ENCODE measurements at places on chromosomes 1 and 21.

- DNase-seq: no peak
Observed at GRCh38 chr1:201504179-201504631, 2.7 kb downstream of the CSRP1 start.

- DNase-seq: no peak
Observed at GRCh38 chr1:183548116-183548515, 42.1 kb downstream of the NCF2 start.

DNA sequence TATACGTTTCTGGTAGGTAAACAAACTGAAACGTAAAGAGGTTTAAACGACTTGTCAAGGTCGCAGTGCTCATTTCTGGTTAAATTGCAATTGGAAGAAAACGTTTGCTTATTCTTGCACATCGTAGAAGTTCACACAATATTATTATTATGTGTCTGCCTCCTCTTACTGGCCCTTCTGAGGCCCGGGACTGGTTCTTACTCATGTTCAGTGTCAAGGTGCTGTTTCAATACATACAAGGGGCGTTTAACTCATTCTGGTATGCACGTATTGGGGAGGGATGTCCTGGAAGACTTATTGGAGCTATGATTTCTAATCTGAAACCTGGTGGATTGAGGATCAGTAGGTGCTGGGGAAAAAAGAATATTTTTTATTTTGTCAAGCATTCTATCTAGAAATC lies 932 bp downstream of the RPF1 start:
- DNase-seq: peak; percentile 2

DNA sequence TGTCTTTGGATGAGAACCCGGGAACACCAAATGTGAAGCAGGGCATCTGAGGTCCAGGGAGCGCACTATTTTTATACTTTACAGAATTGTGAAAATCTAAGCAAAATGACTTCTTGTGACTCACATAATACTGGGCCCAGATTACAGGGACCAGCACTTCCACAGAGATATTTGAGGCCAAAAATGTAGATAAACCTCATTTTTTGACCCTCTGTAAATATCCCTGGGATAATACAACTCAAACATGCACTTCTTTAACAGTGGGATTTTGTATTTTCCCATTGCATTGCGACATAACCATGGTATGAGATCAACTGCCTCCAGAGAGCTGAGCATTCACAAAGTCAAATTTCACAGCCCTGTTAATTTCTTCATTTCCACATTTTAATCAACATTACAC lies 289.4 kb upstream of the ADGRL4 start:
- DNase-seq: peak; percentile 1

- DNase-seq: no peak
Observed at GRCh38 chr1:179826626-179827280, 50.9 kb downstream of the TOR1AIP2 start.

DNA sequence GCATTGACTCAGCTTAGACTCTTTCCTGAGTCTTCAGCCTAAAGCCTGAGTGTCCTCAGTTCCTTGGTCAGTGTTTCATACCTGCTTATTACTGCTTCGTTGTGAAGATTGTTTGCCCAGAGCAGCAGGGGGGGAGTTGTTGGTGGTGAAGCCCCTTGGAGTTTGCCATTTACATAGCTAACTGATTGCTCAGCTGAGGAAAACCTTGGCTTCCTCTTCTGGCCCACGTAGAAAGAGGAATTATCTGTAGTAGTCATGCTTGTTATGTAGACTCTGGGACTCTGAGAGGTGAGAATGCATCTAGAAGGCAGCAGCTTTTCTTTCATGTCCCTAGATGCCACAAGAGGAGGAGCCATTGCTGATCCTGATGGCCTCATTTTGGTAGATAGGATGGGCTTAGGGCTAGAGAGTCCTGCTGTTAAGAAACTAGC lies 125.9 kb downstream of the MAST2 start:
- DNase-seq: peak; percentile 99

GRCh38 chr21:28111151-28111619 lies 881.5 kb downstream of the LTN1 start:
- no peak for DNase-seq

DNA sequence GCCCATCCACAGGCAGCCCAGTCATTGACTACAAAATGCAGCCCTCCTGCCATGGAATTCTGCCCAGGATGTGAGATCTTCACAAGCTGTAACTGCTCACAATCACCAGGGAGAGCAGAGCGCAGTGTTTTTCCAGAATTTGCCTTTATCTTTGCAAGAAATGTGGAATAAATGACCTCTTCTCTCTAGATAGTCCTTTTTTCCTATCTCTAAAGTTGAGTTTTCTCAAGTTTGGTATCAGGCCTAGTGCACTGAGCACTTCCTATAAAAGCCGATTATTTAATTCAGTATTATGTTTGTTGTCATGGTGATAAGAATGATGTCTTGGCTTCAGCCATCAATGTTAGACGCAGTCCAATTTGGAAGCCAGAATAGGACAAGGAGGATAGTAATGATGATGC lies 246.9 kb upstream of the IRF2BP2 start:
- DNase-seq: no peak

GRCh38 chr1:186878356-186878755 lies 49.6 kb downstream of the PLA2G4A start:
- DNase-seq: no peak

- DNase-seq: no peak
Observed at GRCh38 chr1:77197351-77197750, 21.9 kb downstream of the PIGK start.

DNA sequence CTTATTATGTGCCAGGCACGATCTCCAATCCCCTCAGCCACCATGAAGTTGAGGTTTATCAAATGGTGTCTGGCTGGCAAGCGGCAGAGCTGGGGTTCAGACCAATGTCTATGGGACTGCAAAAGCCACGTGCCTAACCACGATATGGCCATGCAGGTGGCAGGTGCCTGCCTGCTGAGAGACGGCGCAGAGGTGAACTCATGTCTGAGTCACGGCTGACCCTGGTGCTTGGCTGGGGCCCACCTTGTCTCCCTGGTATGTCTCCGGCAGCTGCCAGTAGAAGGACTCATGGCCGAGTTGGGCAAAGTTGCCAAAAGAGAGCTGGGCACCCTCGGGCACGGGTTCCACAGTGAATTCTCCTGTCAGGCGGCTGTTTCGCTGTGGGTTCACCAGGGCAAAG lies 59.9 kb downstream of the LDLRAD2 start:
- no peak for DNase-seq

- DNase-seq: no peak
Observed at GRCh38 chr1:51044199-51044598, 57.8 kb upstream of the C1orf185 start.

DNA sequence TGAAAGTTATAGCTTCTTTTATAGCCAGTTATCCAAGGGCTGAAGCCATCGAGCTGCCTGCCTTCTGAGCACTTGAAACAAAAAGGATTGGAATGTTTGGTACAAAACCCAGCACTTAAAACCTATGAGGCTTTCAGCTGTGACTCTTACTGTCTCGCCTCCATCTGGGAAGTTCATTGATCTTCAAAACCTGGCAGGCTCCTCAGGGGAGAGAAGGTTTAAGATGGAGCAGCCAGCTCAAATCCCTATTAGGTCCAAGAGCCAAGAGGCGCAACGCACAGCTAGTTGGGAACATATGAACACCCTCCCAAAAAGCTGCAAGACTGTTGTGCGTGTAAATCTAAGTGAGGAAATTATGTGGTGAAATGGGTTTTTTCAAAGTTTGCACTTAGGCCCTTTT lies 33.4 kb downstream of the BACE2 start:
- no peak for DNase-seq

- DNase-seq: no peak
Observed at GRCh38 chr1:156638189-156638985, 3.5 kb upstream of the BCAN start.

GRCh38 chr1:155012776-155013602 lies 10.4 kb downstream of the ZBTB7B start:
- no peak for DNase-seq

DNA sequence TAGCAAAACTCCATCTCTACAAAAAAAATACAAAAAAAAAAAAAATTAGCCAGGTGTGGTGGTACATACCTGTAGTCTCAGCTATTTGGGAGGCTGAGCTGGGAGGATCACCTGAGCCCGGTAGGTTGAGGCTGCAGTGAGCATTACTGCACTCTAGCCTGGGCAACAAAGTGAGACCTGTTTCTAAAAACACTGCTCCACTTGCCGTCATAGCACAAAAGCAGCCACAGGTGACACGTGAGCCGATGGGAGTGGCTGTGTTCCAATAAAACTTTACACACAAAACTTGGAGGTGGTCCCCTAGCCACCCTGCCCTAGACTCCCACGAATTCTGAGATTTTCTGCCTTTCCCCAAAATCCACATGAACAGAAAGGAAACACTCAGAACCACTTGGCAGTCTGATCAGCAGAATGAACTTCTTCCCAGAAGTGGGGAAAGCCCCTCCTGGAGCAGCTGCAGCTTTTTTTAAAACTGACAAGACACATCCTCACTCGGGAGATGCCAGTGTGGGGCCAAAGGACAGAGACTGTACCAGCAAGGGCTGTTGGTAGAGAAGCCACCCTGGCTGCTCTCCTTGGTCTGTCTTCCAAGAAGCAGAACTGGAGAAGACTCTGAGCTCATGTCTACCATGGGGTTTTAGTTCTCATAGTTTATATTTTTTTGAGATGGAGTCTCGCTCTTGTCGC lies 23.3 kb downstream of the PLEKHM2 start:
- DNase-seq: no peak

- DNase-seq: no peak
Observed at GRCh38 chr1:228061411-228062084, 21.0 kb upstream of the ARF1 start.

DNA sequence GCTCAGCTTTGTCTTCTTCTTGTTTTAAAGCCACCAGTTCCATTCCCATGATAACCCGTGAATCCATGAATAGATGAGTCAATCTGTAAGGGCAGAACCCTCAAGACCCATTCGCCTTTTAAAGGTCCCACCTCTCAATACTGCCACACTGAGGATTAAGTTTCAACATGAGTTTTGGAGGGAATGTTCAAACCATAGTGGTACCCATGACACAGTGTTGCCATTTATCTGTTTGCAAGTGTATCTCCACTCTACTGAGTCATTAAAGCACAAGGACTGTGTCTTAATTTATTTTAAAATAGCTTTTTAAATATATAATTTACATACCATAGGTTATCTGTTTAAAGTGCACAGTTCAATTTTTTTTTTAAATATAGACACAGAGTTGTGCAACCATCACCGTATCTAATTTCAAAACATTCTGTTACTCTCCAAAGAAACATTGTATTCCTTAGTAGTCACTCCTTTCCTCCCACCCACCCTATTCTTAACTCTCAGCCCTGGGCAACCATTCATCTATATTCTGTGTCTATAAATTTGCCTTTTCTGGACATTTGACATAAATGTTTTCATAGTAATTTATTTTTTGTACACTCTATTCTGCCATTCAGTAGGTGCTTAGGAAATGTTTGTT lies 4.8 kb upstream of the IL24 start:
- DNase-seq: no peak

GRCh38 chr1:50265790-50266314 lies 157.1 kb downstream of the ELAVL4 start:
- peak; percentile 67 for DNase-seq

DNA sequence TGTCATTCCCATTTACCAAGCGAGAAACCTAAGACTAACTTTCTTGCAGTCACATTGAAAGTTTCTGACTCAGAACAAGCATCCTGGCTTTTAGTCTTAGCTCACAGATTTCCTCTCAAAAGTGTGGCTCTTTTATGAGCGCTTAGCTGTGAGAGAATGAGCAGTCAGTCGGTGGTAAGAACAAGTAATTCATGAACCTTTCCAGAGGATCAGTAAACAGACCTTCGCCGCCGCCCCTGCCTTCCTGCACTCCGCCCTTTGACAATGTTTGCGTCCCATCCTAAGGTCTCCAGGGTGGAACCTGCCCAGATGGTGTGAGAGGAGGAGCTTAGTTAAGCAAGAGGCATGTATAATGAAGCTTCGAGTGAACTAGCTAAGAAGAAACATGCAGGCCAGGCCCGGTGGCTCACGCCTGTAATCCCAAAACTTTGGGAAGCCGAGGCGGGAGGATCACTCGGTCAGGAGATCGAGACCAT lies 142.4 kb downstream of the GLUL start:
- DNase-seq: peak; percentile 36

DNA sequence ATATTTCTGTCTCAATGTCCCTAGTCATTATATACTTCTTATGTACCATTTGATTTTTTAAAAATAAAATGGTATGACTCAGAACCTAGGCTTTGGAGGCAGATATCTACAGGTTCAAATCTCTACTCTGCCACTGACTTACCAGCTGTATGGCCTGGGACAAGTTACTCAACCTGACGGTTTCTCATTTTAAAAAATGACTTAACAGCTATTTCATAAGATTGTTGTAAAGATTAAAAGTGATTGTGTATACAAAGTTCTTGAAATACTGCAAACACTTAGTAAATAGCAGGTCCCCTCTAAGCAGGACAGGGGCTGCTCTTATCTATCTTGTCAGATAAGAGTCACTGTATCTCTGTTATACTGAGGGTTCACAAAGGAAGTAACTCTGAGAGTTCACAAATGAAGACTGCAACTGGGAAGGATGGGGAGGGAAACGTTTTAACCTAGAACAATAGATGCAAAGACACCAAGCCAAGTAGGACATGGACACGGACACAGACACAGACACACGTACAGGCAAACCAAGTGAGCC lies 2.6 kb downstream of the BCAR3 start:
- peak; percentile 89 for DNase-seq

- no peak for DNase-seq
Observed at GRCh38 chr1:179205284-179205683, 24.2 kb downstream of the ABL2 start.

- DNase-seq: no peak
Observed at GRCh38 chr1:224486801-224487583, 52.4 kb upstream of the WDR26 start.

DNA sequence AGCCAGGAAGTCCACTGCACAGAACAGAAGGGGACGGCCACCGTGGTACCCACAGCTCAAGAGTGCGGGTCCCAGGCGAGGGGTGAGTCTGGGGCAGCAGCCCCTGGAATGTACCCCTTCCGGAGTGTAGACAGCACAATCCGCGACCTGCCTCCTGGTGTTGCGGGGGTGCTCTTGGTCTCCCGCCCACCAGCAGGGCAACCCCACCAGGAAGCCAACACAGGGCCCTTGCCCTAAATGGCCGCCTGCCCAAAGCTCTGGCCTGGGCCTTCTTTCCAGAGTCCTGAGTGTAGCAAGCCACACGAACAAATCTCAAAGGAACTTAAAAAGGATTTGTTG lies 1.1 kb upstream of the SLC19A1 start:
- DNase-seq: no peak

DNA sequence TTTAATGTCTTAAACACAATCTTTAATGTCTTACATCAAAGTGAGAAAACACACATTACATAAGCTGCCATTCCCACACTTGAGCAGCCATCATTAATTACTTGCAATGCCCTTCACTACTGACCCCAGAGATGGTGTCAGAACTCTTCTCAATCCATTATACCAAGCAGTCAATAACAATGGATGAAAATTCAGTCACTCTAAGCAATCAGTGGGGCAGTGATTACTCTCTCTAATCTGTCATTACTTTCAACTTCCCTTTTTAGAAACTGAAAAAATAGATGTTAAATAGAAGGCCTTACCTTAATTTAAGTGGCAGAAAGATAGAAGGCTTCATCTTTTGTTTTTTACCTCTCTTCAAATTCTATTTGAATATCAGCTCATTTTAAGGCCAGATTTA lies 9.7 kb upstream of the FRRS1 start:
- DNase-seq: peak; percentile 23

- no peak for DNase-seq
Observed at GRCh38 chr21:16422702-16423101, 692.9 kb downstream of the USP25 start.

Measured in mesendoderm (in vitro differentiated cells).